ENCODE measurements at places on chromosomes 13 and 19.

GRCh38 chr13:37669845-37670244, 71.3 kb upstream of the POSTN start:
- no peak for DNase-seq

DNA sequence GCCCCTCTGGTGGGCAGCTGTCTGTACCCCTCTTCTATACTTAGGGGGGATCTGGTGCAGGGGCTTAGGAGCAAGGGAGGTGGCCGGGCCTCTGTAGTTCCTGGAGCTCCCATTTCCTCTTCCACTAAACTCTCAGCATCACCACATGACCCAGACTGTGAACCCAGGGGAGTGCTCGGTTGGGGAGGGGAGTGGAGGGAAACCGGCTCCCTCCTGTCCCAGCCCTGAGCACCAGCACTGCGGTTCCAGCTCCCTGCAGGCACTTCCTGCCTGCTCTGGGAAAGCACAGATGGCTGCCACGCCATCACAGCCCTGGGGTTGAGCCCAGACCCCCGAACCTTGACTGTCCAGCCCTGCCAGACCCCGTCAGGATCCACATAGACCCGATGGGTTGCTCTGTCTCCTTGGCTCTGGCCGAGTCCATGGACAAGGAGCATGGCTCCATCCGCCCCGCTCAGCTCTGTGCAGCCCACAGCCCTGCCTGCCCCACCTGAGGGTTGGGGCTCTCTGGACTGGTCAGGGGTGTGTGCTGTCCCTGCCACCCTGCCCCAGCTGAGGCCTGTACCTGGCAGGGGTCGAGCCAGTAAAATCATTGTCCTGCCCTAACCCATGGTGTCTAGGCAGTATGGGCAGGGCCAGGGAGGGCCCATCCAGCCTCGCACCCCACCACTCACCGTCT, 36.0 kb upstream of the SLC7A10 start:
- no peak for DNase-seq

GRCh38 chr13:113437408-113438010, 15.8 kb downstream of the ADPRHL1 start:
- DNase-seq: no peak

DNA sequence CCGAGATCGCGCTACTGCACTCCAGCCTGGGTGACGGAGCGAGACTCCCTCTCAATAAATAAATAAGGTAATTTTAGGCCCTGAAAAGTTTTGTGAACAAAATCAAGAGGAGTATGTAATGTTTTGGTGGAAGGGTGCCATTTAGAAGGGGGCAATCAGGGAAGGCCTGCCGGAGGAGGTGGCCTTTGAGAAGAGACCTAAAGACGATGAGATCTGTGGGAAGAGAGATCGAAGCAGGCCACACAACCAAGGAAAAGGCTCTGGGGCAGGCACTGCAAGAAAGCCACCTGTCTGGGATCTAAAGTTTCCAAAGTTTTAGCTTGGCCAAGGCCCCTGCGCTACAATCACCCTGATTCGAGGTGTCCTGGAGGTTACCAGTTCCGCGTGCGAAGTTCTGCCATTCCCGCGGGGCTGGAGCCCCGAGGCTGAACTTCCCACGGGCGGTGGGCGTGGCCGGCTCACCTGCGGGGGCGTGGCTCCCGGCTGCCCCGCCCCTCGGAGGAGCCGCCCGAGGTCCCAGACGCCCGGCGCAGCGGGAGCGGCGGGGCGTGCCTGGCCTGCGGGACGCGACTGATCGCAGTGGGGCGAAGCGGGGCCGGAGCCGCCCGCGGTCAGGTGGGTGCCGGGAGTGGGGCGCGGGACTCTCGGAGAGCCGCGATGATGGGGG, at the start of gene KLC3:
TSS of gene KLC3 (plus strand) at position 519 of the 667 bp plus-strand sequence. CDS start 4,792 bp downstream, outside the sequence.
- DNase-seq: peak; percentile 80

- peak; percentile 93 for DNase-seq
These were observed 632.1 kb downstream of the DIAPH3 start for GRCh38 chr13:59531571-59532091.

GRCh38 chr19:15368798-15369593, 10.6 kb downstream of the AKAP8 start:
- no peak for DNase-seq

- DNase-seq: peak; percentile 77
These were observed 1096.8 kb upstream of the PCDH20 start for GRCh38 chr13:62512194-62513141.

GRCh38 chr19:1833540-1833939, 14.7 kb downstream of the REXO1 start:
- no peak for DNase-seq

- no peak for DNase-seq
These were observed 171.8 kb upstream of the UBL3 start for GRCh38 chr13:30022256-30022655.
